ENCODE measurements at places on chromosomes 2 and 18.

- no peak overlapping the region for H3K27ac ChIP-seq
- H3K4me3 ChIP-seq: no peak overlapping the region
- H3K27me3 ChIP-seq: no peaks in the 10 kb centered on the region
- no peaks in the 10 kb centered on the region for H3K36me3 ChIP-seq
Measured at GRCh38 chr2:38509314-38509946, 93.3 kb downstream of the HNRNPLL start.

DNA sequence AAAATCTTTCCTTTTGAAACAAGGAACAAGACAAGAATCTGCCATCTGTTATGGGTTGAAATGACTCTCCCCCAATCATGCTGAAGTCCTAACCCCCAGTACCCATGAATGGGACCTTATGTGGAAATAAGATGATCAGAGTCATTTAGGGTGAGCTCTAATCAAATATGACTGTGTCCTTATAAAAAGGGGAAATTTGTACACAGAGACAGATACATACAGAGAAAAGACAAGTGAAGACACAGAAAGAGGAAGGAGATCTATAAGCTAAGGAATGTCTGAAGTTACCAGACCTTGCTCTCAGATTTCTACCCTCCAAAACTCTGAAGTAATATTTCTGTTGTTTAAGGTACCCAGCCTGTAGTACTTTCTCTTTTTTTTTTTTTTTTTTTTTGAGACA is 15.7 kb downstream of the TGFBRAP1 start:
- DNase-seq: no peak
- no peak overlapping the region for H3K27ac ChIP-seq
- no peaks in the 10 kb centered on the region for H3K27me3 ChIP-seq
- peaks cover 4% of the 10 kb centered on the region for H3K36me3 ChIP-seq
- H3K4me3 ChIP-seq: no peak overlapping the region
- H3K4me1 ChIP-seq: peaks cover 45% of the 10 kb centered on the region

- H3K27me3 ChIP-seq: no peaks in the 10 kb centered on the region
- no peak overlapping the region for H3K4me3 ChIP-seq
- H3K4me1 ChIP-seq: no peaks in the 10 kb centered on the region
- H3K36me3 ChIP-seq: no peaks in the 10 kb centered on the region
Measured at GRCh38 chr2:193883820-193884219, 1689.1 kb upstream of the TMEFF2 start.

DNA sequence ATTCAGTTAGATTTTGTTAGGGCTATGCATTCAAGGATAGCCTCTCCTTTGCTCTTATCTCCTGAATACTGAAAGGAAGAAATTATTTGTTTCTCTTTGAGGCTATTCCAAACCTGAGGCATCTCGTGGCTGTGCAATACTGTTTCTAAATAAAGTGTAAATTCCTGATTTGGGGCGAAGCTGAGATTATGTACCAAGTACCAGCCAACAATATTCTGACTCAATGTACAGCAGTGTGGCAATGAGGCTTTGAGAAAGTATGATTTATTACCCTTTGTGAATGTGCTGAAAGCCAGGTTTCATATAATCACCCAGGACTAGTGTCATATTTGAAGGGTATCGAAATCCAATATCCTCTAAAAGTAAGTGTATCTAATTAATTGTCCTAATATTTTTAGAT is 113.5 kb downstream of the MEIS1 start:
- H3K36me3 ChIP-seq: no peaks in the 10 kb centered on the region
- peaks cover 6% of the 10 kb centered on the region for H3K27me3 ChIP-seq
- no peak for DNase-seq
- H3K4me3 ChIP-seq: no peak overlapping the region
- H3K27ac ChIP-seq: no peak overlapping the region
- no peaks in the 10 kb centered on the region for H3K4me1 ChIP-seq

DNA sequence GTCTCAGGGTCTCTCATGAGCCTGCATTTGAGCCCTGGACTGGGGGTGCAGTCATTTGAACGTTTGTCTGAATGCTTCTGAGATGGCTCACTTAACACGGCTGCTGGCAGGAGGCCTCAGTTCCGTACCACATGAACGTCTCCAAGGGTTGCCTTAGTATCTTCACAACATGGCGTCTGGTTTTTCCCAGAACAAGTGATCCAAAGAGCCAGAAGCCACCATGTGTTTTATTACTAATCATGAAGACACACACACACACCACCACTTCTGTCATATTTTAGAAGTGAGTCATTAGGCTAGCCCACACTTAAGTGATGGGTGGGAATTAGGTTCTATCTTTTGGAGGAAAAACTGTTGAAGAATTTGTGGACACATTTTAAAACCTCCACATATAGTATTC is 15.0 kb upstream of the MYO1B start:
- no peaks in the 10 kb centered on the region for H3K36me3 ChIP-seq
- H3K4me1 ChIP-seq: no peaks in the 10 kb centered on the region
- peak overlapping the region; percentile 49 for H3K27ac ChIP-seq
- no peak for DNase-seq
- no peak overlapping the region for H3K4me3 ChIP-seq

GRCh38 chr18:21604671-21605070 is 4.2 kb upstream of the ESCO1 start:
- H3K27me3 ChIP-seq: no peaks in the 10 kb centered on the region
- H3K4me1 ChIP-seq: peaks cover 15% of the 10 kb centered on the region
- no peak for DNase-seq
- H3K36me3 ChIP-seq: peaks cover 17% of the 10 kb centered on the region
- peak overlapping the region; percentile 31 for H3K4me3 ChIP-seq

DNA sequence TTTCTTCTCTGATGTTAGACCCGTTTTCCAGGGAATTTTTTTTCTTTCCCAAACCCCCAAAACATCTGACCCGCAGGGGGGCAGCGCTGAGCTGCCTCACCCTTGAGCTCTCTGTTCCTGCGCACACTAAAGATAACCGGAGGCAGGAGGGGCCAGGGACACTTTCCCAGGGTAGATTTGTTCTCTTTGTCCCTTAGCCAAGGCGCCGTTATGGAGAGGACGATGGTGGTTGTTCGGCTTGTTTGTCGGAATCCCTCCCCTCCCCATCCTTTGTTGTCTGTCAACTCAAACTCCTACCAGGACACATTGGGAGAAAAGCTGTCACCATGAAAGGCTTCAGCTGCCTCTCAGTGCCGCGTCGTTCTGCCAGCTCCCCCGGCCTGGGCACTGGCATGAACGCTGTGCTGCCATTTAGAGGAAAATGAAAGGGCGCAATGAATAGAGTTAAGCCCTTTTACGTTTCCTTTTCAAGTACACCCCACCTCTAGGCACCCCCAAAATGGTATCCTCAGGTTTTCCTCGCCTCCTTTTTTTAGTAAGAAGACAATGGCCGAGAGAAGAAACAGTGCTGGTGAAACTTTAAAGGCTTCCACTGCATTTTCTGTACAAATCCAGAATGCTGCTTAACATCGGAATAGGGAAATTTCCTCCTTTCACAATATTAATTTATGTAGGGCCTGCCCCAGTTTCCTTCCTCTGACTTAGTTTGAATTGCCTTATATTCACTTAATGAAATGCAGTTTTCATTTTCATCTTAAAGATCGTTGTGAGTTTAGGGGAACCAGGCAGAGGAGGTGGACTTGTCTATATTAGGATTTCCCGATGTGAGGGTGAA is 62.1 kb downstream of the RND3 start:
- H3K27ac ChIP-seq: no peak overlapping the region
- no peak overlapping the region for H3K4me3 ChIP-seq
- no peaks in the 10 kb centered on the region for H3K36me3 ChIP-seq

DNA sequence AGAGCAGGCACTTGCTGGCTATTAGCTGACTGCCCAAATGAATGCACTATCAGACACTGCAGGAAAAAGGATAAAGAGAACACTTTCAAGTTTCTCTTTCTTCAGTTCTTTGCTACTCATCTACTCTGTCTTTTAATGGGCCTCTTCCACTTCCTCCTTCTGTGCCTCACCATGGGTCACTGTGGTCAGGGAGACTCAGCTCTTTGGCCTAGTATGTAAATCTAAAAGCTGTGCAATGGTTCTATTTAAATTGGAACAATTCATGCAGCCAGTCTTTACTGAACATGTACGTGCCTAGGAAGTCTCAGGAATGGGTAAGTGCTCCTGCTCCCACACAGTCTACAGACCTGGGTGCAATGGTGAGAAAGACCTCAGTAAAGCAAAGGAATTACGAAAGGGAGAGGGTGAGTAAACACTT is 79.1 kb upstream of the DNMT3A start:
- DNase-seq: no peak
- H3K27me3 ChIP-seq: no peaks in the 10 kb centered on the region
- no peak overlapping the region for H3K4me3 ChIP-seq
- no peak overlapping the region for H3K27ac ChIP-seq

DNA sequence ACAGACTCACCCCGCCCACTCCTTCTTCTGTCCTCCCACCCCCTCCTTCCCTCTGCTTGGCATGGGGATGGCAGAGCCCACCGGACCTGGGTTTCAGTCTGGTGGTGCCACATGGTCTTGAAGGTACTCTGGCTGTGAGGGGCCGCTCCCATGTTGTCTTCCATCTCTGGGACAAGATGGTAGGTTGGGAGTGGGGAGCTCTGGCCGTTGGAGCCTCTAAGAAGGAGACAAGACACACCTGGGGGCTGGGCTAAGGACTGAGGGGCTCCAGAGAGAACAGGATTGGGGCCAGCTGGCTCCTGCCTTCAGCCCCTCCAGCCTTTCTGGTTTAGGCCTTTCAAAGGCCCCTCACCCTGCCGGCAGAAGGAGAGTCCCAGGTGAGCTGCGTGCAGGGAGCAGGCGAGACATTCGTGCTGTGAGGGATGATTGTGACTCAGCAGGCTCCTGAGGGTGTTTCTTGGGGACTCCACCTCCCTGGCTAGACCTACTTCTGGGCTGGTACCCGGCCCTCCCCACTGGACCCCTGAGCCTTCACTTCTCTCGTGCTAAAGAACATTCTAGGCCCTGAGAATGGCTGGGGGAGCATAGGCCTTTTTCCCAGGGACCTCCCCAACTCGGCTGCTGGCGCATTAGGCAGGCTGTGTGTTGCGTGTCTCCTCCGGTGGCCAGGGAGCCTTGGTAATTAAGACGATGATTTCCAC is 128.2 kb upstream of the HAAO start:
- no peak overlapping the region for H3K4me3 ChIP-seq
- DNase-seq: no peak
- no peak overlapping the region for H3K27ac ChIP-seq
- no peaks in the 10 kb centered on the region for H3K36me3 ChIP-seq

DNA sequence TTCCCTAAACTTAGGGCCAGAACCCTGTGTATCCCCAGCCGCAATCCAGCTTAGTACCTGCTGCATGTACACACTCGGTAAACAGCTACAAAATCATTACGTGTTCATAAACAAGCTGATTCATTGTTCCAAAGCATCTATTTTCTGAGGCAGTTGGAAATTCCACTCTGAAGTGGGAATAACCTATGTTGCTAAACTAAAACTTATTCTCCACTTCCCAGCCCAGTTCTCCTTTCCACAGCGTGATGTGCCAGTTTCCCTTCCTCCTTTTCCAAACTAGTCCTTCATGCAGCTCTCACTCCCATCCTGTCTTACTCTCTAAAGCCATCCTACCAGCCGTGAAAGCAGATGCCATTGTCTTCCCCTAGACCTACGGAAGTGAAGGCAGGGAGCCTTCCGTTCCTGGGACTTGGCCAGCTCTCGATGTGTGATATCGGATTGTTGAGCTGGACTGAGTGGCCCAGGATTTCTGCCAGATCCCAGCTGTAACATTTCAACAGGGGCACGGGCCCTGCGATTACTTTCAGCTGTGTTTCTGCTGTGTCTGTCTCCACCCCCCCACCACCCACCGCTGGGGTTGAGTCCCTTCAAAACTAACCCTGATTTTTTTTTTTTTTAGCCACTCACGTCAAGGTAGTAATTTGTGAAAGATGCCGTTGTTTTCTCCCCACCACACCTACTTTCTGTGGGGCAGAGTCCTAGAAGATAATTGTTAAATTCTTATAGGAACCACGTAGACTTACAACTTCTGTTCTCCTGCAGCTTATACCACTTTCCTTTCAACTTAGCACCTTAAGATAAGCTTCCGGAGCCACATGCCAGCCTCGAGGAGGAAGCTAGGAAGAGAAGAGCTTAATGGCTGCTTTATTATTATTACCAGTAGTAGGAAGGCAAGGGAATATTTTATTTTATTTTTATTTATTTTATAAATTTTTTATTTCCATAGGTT is 100.9 kb downstream of the CRIM1 start:
- no peaks in the 10 kb centered on the region for H3K36me3 ChIP-seq
- H3K4me1 ChIP-seq: no peaks in the 10 kb centered on the region
- H3K4me3 ChIP-seq: no peak overlapping the region
- no peak for DNase-seq
- H3K27ac ChIP-seq: no peak overlapping the region
- no peaks in the 10 kb centered on the region for H3K27me3 ChIP-seq

DNA sequence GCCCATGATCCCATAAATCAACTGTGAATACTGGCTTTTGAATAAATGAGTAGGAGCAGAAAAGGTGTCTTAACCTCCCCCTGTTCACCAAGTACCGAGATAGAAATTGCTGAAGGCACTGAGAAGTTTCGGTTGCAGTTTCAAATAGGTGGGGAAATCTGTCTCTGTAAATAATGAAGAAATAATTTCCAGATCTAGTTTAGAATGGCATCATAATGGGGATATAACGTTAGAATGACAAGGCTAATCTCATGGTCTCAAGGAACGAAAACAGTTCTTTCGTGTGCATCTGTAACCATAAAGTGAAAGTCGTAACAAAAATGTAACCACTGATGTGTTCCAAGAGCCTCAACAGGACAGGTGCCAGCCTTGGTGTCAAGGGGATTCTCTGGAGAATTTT is 49.9 kb upstream of the TMEM18 start:
- H3K4me3 ChIP-seq: no peak overlapping the region
- no peak for DNase-seq
- H3K27me3 ChIP-seq: peaks cover 29% of the 10 kb centered on the region
- H3K4me1 ChIP-seq: peaks cover 5% of the 10 kb centered on the region
- H3K27ac ChIP-seq: no peak overlapping the region
- no peaks in the 10 kb centered on the region for H3K36me3 ChIP-seq

DNA sequence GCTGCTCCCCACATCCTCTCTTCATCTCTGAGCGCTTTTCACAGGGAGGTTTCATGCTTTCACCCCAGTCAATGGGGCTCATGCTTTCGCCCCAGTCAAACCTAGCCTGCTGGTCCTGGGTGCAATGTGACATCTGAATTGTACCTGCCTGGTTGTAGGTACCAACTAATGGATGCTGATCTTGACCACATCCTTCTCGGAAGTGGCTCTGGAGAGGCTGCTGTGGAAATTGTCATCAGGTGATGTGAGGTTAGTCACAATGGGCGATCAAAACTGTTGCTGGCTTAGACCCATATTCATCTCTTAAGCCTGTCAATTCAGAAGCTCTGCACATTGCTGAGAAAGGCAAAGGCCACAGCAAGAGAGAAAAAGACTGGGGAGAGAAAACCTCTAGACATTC is 32.7 kb upstream of the ALKAL2 start:
- H3K4me3 ChIP-seq: peak overlapping the region; percentile 28
- peaks cover 32% of the 10 kb centered on the region for H3K4me1 ChIP-seq
- H3K27me3 ChIP-seq: peaks cover 17% of the 10 kb centered on the region
- no peak overlapping the region for H3K27ac ChIP-seq
- H3K36me3 ChIP-seq: peaks cover 3% of the 10 kb centered on the region
